Stimulated activated CD8-positive, alpha-beta memory T cell treated with anti-CD3 and anti-CD28 coated beads, Interleukin-4, amount 100 ng/mL, for 4 hours (primary cell): ENCODE measurements at places on chromosomes 5 and 9.

DNA sequence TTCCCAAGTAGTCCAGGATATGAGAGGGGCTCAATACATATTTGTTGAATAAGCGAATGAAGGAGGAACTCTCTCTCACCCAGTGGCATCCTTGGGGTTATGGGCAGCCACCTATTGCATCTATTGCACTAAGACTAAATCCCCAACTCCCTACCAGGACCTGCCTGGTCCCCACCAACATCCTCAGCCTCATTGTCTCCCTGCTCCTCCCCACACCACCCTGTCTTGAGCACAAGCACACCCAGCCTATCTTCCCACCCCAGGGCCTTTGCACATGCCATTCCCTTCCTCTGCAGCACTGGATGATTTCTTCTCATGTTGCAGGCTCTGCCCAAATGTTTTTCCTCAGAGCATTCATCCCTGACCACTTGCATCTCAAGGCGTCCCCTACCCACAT lies 133.8 kb downstream of the BARX1 start:
- DNase-seq, result no peak

- DNase-seq, result no peak
Observed at GRCh38 chr9:82034956-82035731, 46.6 kb downstream of the SPATA31D1 start.

DNA sequence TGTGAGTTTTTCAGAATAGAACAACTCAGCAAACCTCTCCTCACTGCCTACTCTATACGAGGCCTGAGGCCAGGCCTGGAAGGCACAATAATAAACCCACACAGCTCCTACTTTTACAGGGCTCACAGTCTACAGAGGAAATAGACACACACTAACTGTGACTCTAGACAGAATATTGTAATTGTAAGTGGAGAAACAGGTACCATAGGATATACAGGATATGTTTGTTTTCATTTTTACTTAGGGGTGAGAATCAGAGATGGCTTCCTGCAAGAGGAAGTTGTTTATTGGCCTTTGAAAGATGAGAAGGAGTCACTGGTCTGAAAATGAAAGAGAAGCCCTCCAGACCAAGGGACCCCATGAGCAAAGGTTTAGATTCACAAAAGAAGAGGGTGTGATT lies 35.8 kb upstream of the TGFBR1 start:
- DNase-seq, result no peak

DNA sequence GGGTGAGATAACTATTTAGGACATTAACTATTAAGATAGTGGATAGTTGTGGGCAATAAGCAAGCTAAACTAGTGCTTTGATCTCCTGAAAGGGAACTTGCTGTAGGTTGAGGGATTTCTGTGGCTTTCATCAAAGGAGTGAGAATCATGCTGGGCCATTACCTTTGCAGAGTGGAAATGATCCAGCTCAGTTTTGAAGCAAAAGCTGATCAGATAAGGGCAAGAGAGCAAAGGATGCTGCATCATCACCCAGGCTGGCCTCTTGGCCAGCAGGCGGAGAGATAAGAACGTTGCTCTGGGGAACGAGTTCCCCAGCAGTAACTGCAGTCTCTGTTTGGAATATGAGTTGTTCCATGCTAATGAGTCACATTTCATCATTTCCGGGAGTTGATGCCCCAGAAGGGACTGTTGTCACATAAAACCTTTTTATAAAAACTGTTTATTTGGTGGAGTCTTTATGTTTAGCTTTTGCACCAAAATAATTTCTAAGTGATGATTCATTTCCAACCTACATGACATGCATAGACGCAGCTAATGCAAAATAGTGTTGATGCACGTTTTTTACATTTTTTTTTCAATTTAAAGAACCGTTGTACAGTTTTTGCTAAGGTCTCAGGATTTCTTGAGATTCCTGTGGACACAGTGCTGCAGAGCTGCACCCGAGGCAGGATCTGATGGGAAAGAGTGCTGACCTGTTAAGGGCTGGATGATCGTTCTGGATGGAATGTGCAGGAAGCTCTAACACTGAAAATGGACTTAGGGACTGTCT lies 99.3 kb downstream of the ACTBL2 start:
- DNase-seq, result no peak

- no peak for DNase-seq
Observed at GRCh38 chr9:137049544-137050449, 3.8 kb upstream of the NPDC1 start.

DNA sequence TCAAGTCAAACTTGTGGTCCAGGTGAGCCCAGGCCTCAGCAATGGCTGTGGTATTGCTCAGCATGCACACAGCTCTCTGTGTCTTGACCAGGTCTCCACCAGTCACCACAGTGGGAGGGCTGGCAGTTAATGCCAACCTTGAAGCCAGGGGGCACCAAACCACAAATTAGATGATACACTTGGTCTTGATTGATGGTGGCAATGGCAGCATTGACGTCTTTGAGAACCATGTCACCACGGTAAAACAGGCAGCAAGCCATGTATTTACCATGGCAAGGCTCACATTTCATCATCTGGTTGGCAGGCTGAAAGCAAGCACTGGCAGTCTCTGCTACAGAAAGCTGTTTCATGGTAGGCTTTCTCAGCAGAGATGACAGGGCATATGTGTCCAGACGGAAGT lies 40.0 kb downstream of the NIM1K start:
- DNase-seq, result no peak

DNA sequence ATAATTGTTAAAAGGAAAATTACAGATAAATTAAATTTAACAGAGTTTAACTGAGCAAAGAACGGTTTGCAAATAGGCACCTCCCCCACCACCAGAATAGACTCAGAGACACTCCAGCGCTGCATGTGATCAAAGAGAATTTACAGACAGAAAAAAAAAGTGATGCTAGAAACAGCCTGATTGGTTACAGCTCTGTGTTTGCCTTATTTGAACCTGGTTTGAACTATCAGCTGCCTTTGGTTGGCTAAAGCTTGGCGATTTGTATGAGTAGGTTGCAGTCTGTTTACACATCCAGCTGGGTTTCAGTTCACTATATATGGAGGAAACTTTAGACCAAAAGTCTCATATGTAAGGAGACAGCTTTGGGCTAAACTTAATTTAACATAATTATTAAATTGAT lies 249.1 kb downstream of the ENC1 start:
- DNase-seq, result no peak

DNA sequence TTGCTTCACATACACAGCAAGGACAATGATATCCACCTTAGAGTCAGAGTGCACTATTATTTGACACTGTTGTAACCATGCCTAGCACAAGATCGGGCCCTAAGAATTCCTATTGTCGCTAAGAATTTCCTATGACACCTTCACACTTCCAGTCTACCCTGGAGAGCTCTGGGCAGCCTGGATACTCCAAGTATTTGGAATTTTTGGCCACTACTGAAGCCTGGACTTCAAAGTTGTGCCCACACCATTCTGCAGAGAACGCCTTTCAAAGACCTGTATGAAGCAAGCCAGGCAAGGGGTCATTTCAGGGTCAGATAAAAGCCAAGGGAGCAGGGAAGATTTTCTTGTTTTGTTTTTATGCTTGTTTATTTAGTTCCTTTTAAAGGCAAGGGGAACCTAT lies 179.7 kb downstream of the PAPPA start:
- no peak for DNase-seq
